Neural progenitor cell (in vitro differentiated cells): ENCODE measurements at places on chromosomes 6 and 20.

DNA sequence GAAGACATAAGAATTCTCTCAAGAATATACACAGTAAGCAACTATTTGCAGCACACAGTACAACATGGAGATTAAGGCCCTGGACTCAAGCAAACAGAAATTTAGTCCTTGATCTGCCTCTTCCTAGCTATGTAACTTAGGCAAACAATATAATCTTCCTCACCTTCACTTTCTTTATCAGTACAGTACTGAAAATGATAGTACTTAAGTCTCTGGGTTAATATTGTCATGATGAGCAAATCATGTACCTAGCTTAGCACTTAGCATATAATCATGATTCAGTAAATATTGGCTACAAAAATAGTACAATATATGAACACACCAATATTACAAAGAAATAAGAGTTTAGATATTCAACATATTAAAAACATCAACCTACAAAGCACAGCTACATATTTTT, 320.5 kb downstream of the HACE1 start:
- no peak for DNase-seq

DNA sequence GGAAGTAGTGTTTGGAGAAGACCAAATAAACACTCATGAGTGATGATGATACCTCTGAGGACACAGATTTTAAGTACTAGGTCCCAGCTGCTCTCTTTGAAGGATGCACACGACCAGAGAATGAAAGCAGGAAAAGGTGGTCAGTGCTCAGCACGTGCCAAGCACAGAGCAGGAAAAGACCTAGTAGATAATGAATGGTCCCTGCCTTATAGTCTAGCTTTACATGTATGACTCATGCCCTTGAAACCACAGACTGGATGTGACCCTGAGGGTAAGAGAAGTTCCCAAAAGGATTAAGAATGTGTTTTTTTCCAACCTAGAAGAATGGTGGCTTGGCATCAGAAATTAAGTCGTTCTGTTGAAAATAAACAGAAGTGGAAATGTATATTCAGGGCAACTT, 2.8 kb upstream of the MC3R start:
- DNase-seq: no peak

GRCh38 chr6:13841936-13842335, 27.6 kb upstream of the MCUR1 start:
- DNase-seq: no peak

DNA sequence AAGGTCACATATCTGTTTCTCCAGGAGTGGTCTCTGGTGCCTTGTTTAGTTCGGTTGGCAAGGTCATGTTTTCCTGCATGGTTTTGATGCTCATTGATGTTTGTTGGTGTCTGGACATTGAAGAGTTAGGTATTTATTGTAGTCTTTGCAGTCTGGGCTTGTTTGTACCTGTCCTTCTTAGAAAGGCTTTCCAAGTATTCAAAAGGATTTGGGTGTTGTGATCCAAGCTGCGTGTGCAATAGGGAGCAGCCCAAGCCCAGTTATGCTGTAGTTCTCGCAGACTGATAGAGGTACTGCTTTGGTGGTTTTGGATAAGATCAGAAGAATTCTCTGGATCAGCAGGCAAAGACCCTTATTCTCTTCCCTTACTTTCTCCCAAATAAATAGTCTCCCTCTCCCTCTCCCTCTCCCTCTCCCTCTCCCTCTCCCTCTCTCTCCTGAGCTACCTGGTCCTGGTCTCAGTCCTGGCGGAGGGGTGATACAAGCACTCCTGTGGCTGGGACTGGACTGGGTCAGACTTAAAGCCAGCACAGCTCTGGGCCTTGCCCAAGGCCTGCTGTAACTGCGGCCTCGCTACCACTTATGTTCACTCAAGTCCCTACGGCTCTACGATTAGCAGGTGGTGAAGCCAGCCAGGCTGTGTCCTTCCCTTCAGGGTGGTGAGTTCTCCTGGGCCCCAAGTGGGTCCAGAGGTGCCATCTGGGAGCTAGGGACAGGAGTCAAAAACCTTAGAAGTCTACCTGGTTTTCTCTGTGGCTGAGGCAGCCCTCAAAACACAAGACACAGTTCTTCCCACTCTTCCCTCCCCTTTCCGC, 27.3 kb upstream of the GRM4 start:
- no peak for DNase-seq

GRCh38 chr6:75643173-75643572, 41.5 kb downstream of the SENP6 start:
- DNase-seq: no peak

GRCh38 chr20:63114693-63115311, 101.1 kb downstream of the YTHDF1 start:
- DNase-seq: no peak

DNA sequence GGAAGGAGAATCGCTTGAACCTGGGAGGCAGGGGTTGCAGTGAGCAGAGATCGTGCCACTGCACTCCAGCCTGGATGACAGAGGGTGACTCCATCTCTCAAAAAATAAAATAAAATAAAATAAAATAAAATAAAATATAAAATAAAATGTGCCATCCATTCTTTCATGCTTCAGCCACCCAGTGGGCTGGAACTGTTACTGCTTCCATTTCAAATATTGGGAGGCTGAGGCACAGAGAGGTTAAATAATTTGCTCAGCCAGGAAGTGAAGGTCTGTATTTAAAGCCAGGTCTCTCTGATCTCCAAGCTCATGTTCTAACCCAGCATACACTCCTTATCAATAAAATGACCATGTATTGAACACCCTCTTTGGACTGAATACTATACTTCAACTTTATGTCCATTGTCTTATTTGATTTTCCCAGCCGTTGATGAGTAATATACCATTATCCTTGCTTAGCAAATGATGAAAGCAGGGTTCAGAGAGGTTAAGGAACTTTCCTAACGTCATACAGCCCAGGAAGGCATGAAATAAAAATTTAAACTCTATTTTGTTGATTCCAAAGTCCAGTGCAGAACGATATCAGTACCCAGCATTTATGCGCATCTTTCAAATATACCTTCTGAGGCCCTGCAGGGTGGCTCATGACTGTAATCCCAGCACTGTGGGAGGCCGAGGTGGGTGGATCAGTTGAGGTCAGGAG, 25.8 kb upstream of the SLC9A8 start:
- no peak for DNase-seq

DNA sequence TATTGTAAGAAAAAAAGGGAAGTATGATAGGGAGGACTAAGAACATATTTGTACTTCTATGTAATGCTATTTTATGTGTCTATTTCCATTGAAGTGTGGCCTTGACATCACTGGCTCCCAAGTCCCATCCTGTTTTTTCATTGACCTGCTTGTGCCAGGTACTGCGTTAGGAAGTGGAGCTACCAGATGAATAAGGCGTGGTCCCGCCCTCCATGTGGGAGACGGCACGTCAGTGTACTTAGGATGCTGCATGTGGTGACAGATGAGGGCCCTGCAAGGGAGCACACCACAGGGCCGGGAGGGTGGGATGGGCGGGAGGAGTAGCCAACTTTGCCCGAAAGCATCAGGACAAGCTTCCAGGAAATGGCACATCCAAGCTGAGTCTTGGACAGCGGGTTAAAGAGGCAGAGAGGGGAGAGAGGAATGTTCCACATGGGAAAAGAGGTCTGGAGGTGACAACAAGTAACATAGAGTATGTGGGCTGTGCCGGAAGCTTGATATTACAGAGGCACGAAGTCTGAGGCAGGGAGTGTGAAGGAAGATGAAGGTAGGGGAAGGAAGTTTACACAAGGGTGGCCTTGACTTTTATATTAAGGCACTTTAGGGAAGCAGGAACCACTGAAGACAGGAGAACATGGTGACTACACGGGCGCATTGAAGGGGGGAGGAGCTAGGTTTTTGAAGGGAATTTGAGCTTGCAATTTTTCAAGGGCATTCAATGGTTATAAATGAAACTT, 140.6 kb downstream of the MTHFD1L start:
- DNase-seq: no peak

- DNase-seq: no peak
Measured at GRCh38 chr20:52837378-52837777, 134.8 kb upstream of the TSHZ2 start.

- peak; percentile 49 for DNase-seq
Measured at GRCh38 chr6:111921103-111921502, 47.9 kb upstream of the FYN start.

- no peak for DNase-seq
Measured at GRCh38 chr6:11132194-11132888, 20.8 kb upstream of the ERVFRD-1 start.

DNA sequence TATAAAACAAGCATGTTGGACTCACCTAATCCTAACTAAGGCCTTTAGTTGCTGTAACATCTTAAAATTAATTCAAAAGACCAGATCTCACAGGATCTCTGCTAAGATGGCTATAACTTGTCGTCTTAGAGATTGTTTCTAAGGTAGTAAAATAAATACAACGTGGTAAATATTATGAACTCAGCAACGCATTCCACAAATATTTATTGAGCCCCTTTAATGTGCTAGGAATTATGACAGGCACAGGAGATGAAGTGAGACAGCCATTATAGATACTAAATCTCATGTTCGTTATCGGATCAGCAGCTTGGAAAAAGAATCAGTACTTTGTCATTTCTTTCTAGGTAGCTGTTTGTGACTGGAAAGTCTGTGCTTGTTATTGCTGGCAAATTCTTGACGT, 20.9 kb upstream of the MCM3 start:
- DNase-seq: no peak

DNA sequence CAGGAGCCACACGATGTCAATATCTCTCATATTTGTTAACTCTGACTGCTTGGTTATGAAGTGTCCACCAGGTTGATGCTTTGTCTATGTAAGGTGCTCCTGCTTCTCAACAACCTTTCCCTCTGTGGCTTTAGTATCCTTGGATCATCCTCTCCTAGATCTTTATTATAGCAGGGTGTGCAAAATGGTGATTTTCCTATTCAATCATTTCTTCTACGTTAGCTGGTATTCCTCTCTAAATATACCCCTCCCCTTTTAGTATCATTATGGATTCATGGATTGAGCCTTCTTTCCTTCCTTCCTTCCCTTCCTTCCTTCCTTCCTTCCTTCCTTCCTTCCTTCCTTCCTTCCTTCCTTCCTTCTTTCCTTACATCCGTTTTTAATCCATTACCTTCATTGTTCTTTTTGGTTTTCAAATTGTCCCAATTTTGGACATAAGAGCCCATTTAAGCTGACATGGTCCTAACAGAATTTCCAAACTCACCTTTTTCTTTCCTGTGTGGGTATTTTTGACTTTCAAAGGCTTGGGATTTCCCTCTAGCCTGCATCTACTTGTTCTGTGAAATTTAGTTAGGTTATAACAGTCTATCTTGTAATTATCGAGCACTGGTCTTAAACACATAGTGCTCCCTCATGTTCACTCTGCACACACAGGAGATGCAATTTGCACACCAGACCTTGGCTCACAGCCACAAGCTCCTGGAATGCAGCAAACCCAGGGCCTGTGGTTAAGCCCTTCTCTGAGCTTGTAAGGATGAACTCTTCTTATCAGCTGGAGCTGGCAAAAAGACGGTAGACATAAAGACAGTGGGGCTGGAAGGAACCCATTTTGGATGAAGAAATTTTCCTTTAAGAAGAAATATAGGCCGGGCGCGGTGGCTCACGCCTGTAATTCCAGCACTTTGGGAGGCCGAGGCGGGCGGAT, 109.9 kb downstream of the SLC24A3 start:
- DNase-seq: no peak

DNA sequence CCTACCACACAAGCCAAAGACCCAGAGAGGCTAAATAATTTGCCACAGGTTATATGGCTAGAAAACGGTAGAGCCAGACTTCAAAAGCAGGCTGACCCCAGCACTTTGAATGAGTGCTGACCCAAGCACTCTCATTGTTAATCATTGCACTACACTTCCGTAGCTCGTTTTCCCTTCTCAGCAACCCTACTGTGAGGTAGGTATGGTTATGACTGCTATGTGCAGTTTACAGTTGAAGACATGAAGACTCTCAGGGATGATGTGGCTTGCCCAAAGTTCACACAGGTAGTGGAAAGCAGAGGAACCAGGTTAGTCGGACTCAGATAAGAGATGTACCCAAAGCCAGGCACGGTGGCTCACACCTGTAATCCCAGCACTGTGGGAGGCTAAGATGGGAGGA, 33.5 kb upstream of the RIMS4 start:
- DNase-seq: no peak

DNA sequence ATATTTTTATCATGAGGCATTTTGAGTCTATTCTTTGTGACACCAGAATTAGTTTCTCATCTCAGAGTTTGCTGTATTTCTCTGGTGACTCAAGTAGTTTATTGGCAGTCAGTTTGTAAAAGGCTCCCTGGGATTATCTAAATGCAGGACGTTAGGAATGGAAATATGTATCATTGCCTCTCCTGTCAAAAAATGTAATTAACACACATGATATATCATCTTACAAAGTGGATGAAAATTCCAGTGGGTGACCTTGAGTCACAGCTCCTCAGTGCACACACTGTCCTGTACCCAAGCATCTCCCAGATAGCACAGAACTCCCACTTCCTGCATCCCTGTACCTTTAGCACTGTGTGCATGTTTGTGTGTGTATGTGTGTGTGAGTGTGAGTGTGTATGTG, 258.6 kb downstream of the LAMA2 start:
- no peak for DNase-seq

GRCh38 chr20:47428164-47428563, 71.7 kb upstream of the ZMYND8 start:
- DNase-seq: no peak

- no peak for DNase-seq
Measured at GRCh38 chr20:37072293-37073196, 23.3 kb downstream of the RBL1 start.

GRCh38 chr20:34970193-34970840, 14.6 kb downstream of the MYH7B start:
- DNase-seq: no peak

DNA sequence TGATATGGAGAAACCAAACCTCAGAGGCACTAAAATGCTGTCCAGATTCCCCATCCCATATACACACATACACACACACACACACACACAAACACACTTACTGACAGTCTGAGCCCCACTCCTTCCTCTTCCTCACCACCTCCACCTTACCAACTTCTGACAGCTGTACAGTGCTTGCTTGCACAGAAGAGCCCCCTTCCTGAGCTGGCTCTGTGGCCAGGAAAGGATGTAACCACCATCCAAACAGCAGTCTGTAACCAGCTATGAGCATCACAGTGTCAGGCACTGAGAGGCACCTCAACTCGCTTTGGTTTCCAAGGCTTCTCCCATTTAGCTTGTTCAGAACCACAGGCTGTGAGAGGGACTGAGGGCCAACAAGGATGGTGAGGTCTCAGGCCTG, 5.9 kb upstream of the C6orf136 start:
- DNase-seq: no peak

DNA sequence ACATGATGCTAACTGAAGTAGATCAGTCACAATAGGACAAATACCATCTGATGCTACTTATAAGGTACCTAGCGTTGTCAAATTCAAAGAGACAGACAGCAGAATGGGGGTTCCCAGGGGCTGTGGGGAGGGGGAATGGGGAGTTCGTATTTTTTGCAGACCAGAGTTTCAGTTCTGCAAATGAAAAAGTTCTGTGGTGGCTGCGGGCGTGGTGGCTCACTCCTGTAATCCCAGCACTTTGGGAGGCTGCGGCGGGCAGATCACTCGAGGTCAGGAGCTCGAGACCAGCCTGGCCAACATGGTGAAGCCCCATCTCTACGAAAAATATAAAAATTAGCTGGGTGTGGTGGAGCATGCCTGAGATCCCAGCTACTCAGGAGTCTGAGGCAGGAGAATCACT, 68.1 kb downstream of the SLC22A23 start:
- DNase-seq: no peak

- no peak for DNase-seq
Measured at GRCh38 chr6:85419046-85419759, 30.7 kb upstream of the NT5E start.
